ENCODE measurements at places on chromosomes 5 and 9. TPM values are rescaled to one million over a fixed set of nuclear protein-coding genes. Genes with fewer than 3 reads are reported as not detected.

GRCh38 chr5:179259731-179260323, 85.4 kb downstream of the ADAMTS2 start:
- DNase-seq: no peak

DNA sequence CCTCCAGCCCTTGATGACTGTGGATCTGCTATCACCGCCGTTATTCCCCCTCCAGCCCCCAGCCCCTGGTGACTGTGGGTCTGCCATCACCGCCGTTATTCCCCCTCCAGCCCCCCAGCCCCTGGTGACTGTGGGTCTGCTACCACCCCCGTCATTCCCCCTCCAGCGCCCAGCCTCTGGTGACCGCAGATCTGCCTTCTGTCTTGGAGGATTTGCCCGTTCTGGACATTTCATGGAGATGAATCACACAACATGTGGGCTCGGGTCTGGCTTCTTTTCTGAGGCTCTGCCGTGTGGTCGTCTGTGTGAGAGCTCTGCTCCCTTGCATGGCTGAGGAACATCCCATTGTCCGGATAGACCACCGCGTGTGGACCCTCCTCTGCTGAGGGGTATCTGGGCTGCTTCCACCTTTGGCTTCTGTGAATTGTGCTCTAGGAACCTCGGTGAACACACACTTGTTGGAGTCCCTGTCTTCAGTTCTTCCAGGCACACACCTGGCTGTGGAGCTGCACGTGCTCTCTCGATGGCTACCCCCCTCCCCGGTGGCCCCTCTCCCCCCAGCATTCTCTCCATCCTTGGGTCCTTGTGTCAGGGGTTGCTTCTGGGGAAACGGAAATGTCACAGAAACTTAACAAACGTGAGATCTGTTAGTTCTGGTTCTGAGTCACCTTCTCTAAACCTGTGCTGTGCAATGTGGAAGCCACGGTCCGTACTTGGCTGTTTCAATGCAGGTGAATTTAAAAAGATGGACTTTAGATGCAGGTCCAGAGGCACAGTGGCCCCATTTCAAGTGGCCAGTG, 105.3 kb upstream of the COL5A1 start:
- no peak for DNase-seq

GRM6 gene
- not detected for total RNA-seq

OR1Q1 gene
- total RNA-seq: not detected

DNA sequence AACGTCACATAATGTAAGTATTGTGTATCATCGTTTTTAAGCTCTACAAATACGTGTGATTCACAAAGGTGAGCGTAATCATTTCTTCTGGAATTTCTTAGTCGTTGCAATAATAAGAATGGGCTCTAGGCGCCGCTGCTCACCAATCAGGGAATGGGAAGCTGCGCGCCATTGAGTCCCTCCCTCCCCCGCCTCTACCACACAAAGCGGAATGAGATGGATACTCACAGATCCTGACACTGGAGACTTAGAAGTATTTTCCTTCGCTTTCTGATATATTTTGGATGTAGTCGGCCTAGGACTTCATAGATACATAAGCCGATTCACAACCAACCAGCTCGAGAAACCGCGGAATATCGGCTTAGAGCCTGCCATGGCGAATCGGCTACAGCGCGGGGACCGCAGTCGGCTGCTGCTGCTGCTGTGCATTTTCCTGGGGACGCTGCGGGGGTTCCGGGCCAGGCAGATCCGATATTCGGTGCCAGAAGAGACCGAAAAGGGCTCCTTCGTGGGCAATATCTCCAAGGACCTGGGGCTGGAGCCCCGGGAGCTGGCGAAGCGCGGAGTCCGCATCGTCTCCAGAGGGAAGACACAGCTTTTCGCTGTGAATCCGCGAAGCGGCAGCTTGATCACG, at the start of gene PCDHGA11:
PCDHGA11 (plus strand) TSS at position 197 of the 634 bp plus-strand sequence; CDS start at position 374, 177 bp downstream.
- DNase-seq: no peak

DNA sequence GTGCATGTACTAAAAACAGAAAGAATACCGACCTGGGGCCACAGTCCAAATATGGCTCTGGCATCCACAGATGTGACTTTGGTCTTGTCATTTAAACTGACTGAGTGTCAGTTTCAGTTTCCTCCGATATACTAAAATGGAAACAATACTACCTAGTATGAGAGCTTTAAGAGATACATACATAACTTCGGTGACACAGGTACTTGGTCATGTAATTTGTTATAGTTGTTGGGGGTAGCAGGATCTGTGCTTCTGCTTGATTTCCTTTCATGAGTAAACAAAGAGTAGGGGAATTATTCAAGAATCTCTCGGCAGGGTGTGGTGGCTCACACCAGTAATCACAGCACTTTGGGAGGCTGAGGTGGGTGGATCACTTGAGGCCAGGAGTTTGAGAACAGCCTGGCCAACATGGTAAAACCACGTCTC, 32.1 kb downstream of the MTMR12 start:
- no peak for DNase-seq

- DNase-seq: no peak
Measured at GRCh38 chr5:16946725-16947124, 10.6 kb upstream of the MYO10 start.

GRCh38 chr5:218457-219291, 554 bp downstream of the SDHA start:
- peak; percentile 75 for DNase-seq

DNA sequence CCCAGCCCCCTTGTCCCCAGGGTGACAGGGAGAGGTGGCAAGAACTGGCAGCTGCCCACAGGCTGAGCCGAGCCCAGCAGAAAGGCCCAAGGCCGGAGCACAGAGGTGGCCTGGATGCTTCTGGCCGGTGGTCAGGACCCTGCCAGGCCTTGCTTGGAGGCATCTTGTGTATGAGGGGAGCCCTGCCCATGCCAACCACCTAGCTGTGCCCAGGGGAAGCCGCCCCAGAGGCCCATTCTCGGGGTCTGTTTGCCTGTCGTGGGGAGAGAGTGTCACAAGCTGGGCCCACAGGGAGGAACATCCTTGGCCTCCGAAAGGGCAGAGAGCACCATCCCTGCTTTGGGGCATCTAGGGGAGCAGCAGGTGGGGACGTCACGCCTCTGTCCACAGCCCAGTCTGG, 10.0 kb downstream of the NKD2 start:
- no peak for DNase-seq

- DNase-seq: no peak
Measured at GRCh38 chr9:90827181-90827871, 25.7 kb downstream of the SYK start.

CCNI2 gene
- 12.3 TPM for total RNA-seq

FAM221B gene
- 0.41 TPM for total RNA-seq

DNA sequence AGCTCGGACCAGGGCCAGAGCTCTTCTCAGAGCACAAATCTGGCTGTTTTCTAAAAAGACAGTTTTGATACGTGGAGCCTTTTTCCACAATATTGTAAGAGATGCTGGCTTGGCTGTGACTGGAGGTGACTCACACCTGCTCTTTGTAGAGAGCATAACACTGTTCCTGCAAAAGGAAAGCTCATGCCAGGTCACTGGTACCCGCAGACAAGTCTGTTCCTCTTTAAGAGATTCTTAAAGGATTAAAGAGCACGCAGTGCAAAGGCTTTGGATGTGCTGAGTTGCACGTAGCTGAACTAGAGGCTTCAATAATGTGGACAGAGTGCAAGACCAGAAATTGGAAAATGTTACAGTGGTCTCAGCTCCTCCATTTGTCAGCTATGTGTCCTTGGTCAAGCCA, 19.0 kb downstream of the ACTL7B start:
- DNase-seq: no peak

GRCh38 chr5:157267761-157268480, 2.0 kb downstream of the CYFIP2 start:
- no peak for DNase-seq

CCNJL gene
- 8.7 TPM for total RNA-seq

- no peak for DNase-seq
Measured at GRCh38 chr5:10588779-10589447, 25.0 kb downstream of the ANKRD33B start.

DNA sequence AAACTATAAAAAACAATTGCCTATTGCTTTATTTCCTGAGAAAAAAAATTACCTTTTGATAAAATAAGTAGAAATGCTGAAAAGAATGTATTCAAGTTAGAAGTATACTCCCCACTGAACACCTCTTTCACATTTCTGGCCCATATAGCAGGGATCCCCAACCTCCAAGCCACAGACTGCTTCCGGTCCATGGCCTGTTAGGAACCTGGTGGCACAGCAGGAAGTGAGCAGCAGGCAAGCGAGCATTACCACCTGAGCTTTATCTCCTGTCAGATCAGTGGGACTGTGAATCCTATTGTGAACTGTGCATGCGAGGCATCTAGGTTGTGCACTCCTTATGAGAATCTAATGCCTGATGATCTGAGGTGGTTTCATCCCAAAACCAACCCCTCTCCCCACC, 563.9 kb downstream of the RAB3C start:
- no peak for DNase-seq

PNPLA7 gene
- 27.4 TPM for total RNA-seq

- peak; percentile 34 for DNase-seq
Measured at GRCh38 chr9:4491626-4491975, 1.3 kb downstream of the SLC1A1 start.

GRCh38 chr5:43514471-43514815, 505 bp downstream of the C5orf34 start:
- no peak for DNase-seq

- DNase-seq: no peak
Measured at GRCh38 chr5:8953016-8953415, 592.9 kb downstream of the SEMA5A start.

DNA sequence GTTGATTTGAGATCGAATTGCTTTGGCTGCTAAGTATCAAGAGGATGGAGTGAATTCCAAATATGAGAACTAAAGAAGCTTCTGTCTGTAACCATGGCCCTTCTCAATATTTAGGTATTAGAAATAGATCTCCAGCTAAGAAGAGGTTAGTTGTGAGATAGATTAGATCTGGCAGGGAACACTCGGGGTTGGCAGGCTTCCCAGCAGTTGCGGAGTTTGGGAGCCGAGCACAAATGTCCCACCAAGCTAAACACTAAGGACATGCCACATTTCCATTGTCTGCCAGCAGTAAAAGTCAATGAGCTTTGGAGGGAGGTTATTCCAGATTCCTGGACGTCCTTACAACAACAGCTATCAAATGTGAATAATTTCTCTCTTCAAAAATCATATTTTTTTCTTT, 85.8 kb downstream of the TAF11L14 start:
- DNase-seq: no peak

PCAT7 gene
- 1.2 TPM for total RNA-seq

DNA sequence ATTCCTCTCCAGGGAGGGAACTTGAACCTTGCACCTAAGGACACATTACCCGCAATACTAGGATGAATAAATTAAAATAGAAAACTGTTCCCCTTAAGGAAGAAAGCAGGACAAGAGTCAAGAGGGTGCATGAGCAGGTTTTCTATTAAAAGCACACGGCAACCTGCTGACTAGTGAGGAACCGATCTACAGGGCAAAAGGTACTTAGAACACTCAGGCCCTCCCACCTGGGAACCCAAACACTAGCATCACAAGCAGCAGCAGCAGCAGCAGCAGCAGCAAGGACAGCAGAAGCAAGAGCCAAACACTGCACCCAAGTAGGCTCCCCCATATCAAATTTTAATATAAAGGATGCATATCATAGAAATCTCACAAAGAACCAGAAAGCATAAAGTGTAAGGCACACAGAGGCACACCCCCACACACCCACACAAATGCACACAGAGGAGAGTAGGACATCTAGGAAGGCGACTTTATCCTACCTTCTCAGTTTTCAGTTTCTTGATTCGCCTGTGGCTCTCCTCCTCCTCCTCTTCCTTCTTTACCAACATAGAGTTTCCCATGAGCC, 2.8 kb downstream of the ZNF608 start:
- peak; percentile 48 for DNase-seq

GRCh38 chr5:643351-643801, 31.2 kb downstream of the CEP72 start:
- DNase-seq: no peak

FCN2 gene
- not detected for total RNA-seq

IL31RA gene
- total RNA-seq: not detected

DNA sequence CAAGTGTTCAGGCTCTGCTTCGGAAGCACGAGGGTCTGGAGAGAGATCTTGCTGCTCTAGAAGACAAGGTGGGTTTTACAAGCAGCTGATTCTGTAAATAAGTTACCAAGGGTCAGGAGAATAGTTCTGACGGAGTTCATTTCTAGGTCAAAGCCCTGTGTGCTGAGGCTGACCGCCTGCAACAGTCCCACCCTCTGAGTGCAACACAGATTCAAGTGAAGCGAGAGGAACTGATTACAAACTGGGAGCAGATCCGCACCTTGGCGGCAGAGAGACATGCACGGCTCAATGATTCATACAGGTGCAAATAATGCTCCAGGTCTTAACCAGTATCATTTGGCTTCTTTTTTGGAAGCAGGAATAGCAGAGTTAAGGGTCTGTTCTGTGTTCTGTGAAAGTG, 24.8 kb downstream of the SPTAN1 start:
- no peak for DNase-seq

- DNase-seq: no peak
Measured at GRCh38 chr5:154276261-154276972, 85.9 kb downstream of the GALNT10 start.

DNA sequence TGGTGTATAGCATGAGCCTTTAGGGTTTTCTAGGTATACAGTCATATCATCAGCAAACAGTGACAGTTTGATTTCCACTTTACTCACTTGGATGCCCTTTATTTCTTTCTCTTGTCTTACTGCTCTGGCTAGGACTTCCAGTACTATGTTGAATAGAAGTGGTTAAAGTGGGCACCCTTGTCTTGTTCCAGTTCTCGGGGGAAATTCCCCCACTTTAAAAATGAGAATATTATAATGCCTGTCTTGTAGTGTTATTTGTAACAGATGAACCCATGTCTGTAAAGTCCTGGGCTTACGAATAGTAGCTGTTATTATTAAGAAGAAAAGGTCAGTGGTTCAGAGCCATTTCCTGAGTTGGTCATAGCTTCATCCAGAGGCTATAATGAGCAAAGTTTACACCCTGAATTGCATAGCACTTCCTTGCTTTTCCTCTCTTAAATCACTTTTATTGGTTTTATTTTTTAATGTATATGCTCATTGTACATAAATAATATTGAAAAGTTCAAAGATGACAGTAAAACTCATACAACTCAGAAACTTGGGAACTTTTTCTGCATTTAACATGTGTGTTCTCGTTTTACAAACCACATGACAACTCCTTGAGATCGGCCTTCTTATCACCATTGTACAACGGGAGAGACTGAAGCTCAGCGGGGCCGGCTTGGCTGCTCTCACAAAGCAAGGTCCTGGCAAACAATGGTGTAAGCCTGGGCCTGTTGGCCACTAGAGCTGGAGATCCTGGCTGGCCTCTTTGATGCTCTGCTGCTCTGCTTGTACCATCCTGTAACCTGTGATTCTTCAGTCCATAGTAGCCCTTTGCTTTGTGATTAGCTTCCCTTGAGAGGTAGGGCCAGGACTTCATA, 85.2 kb downstream of the CYFIP2 start:
- no peak for DNase-seq

DNA sequence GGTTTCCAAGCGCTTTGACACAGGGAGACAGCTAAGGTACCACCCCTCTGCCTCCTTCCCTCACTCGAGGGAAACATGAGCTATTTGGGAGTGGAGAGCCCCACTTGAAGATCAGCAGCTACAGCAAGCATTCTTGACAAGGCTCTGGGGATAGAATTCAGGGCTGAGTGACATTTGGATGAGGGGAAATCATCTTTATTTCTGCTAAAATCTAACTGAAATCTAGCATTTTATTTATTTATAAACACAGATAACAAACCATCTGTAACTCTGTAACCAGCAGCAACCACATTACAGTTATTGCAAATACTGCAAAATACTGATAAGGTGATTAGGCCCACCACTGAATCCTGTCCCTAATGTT, 22.4 kb downstream of the RNF130 start:
- DNase-seq: no peak

SV2C gene
- total RNA-seq: 0.54 TPM

TRAF1 gene
- 3.8 TPM for total RNA-seq

Measured in mucosa of descending colon (tissue), 3 donors.